T-helper 2 cell (primary cell): ENCODE measurements at places on chromosomes 4 and X.

DNA sequence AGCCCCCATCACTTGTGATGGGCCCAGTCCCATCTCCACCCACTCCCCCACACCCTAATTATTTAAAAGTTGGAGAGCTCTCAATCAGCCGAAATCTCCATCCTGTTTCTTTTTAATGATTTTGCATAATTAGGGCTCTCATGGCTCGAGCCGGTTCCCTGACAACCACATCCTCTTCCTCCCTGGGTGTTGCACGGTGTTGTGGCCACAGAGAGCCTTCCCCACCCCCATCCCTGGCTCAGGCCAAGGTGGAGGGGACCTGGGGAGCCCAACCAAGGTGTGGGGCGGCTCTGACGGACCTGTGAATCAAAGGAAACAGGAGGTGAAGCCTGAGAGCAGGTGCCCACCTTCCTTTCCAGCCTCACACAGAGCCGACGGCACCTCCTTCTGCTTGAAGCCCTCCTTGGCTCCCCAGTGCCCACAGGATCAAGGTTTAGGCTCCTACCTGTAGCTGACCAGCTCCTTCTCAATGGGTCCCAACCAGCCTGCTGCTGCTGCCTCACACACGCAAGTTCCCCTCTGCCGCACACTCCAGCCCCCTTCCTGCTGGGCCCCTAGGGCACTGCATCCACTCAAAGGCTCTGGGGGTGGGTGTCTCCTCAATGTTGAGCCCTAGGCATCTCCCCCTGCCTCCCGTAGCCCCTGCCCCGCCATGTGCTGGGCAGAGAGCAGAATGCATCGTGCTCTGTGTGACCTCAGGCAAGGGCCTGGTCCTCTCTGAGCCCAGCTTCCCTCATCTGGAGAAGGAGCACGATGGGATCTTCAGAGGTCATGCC is 68.7 kb downstream of the WFS1 start:
- no peak for DNase-seq

DNA sequence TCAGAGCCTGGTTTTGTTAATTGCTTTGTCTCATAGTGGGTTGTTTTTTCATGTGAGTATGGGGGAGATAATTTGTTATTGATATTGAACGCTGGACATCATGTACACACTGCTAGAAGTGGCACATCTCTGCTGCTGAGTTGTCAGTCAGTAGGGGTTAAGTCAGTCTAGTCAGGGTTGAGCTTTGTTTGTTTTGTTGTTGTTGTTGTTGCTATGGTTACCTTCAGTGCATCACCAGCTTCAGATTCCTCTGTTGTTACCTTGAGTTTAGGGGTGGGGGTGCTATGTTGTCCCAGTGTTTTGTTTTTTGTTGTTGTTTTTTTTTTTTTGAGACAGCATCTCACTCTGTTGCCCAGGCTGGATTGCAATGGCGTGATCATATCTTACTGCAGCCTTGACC is 9.9 kb downstream of the YIPF6 start:
- no peak for DNase-seq

DNA sequence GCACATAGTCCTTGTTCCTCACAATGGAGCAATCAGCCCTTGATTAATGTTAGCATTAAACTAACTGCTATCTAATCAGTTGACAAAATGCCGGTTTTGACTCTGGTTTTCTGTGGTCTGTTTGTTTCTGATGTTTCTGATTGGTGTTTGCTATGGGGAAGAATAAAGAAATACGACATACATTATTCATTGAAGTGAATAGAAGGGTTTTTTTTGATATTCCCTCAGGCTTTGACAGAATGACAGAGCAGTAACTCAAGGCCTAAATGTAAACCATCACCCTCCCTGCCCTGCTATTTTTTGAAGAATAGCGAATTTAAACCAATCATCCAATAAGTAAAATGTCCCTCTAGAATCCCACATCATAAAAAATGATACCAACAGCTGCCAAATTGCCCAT is 65.5 kb upstream of the HS3ST1 start:
- DNase-seq, result no peak

DNA sequence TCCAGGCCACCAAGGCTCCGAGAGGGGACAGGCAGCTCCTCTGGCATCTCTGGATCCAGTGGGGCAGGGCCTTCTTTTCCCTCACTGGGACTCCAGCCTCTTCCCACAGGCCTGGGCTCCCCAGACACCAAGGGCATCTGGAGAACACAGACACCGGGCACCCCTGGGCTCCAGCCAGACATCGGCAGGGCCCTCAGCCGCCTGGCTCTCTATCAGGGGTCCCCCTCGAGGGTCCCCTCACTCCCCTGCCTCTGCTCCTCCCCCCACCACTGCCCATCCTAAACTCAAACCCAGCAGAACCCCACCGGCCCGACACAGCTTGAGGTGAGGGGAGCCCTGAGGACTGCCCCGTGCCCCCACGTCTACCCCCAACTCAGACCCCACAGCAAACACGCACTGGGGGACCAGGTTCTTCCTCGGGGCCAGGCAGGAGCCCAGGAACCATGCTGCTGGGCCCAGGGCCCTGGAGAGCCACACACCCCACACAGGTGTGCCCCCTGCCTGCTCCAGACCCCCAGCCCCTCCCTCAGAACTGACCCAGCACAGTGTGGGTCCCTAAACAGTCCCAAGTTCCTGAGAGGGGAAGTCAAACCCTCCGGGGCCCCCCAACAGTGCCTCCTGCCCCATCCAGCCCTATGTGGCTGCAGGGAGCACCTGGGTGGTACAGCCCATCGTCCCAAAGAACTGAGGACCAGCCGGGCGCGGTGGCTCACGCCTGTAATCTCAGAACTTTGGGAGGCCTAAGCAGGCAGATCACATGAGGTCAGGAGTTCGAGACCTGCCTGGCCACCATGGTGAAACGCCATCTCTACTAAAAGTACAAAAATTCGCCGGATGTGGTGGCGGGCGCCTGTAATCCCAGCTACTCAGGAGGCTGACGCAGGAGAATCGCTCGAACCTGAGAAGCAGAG is 86.8 kb downstream of the FAM53A start:
- peak; percentile 2 for DNase-seq

DNA sequence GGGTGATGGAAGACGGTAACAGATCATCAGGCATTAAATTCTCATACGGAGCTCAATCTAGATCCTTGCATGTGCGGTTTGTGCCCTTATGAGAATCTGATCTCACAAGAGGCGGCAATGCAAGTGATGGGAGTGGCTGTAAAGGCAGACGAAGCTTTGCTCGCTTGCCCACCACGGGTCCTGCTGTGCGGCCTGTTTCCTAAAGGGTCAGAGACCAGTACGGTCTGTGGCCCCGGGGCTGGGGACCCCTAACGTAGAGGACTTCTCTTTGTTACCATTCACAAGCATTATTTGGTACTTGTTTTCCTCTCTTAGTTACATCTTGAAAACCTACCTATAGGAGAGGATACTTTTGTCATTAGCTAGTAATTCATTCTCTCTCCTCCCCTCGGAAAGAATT is 221.0 kb downstream of the ADAM29 start:
- no peak for DNase-seq

DNA sequence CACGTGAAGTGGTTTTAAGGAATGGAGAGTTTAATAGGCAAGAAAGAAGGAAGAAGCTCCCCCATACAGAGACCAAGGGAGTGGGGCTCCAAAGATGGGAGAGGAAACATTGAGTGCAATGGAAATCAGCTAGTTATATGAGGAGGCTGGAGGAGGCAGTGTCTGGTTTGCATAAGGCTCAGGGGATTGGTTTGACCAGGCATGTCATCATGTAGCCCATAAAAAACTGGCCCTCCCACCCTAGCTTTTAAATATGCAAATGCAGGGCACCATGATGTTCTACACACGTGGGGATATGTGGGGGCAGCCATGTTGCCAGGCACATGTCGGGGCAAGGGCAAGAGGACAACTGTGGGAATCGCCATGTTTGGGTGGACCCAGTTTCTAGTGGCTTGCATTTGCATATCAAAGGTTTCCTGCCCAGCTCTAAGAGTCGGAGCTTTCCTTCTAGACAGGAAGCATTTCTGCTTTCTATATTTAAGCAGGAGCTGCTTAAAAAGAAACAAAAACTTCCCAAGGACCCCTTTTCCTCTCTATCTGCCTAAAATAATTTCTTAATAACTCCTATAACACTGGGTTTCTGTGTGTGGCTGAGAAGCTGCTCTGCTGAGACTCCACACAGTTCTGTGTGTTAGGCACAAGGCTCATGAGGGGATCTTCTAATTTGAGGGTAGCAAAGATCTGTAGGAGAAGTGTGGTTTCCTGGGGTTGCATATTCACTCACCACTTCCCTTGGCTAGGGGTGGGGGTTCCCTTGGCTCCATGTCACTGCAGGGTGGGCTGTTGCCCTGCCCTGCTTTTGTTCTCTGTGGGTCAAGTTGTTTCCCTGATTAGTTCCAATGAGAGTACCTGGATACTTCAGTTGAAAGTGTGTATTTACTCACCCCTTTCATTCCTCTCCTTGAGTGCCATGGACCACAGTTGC is 113.5 kb downstream of the VSIG4 start:
- DNase-seq, result peak; percentile 81

- no peak for DNase-seq
Measured at GRCh38 chr4:95949136-95949765, 109.4 kb downstream of the PDHA2 start.

- no peak for DNase-seq
Measured at GRCh38 chrX:50941638-50942037, 31.1 kb downstream of the BMP15 start.

GRCh38 chr4:4870576-4871241 is 11.2 kb downstream of the MSX1 start:
- DNase-seq, result no peak

GRCh38 chr4:133641191-133641590 is 492.1 kb downstream of the PCDH10 start:
- no peak for DNase-seq

DNA sequence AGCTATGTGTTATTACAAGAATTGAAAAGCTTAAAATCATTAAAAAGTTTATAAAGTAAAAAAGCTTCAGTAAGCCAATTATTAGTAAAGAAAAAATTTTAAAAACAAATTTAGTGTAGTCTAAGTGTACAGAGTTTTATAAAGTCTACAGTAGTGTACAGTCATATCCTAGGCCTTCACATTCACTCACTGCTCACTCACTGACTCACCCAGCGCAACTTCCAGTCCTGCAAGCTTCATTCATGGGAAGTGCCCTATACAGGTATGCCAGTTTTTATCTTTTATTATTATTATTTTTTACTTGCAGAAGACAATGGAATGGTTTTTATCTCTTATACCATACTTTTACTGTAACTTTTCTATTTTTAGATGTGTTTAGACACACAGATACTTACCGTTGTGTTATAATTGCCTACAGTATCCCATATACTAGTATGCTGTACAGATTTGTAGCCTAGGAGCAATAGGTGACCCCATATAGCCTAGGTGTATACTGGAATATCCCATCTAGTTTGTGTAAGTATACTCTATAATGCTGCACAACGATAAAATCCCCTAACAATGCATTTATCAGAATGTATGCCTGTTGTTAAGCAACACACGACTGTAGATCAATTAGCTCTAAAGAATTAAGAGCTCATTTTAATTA is 230.7 kb downstream of the DCLK2 start:
- no peak for DNase-seq

GRCh38 chr4:98706200-98706813 is 47.9 kb upstream of the TSPAN5 start:
- DNase-seq, result no peak

GRCh38 chr4:24642981-24643547 is 58.7 kb upstream of the DHX15 start:
- no peak for DNase-seq

DNA sequence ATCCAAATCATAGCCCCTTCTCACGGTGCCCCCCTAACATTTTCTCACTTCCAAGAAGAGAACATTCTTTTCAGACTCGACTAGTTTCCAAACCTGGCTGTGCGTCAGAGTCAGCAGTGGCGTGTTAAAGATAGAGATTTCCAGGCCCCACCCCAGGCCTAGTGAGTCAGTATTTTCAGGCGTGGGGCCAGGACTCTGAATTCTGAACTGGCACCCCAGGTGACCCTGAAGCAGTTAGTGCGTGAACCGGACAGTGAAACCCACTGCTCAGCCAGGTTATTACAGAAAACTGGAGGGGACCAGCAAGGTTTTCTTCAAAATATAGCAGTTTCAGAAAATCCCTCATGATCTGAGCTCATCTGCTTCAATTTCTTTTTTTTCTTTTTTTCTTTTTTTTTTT is 35.0 kb upstream of the BCOR start:
- no peak for DNase-seq

- no peak for DNase-seq
Measured at GRCh38 chr4:182825786-182826185, 91.4 kb downstream of the DCTD start.

- DNase-seq, result no peak
Measured at GRCh38 chrX:38102875-38103274, 96.5 kb downstream of the SYTL5 start.

DNA sequence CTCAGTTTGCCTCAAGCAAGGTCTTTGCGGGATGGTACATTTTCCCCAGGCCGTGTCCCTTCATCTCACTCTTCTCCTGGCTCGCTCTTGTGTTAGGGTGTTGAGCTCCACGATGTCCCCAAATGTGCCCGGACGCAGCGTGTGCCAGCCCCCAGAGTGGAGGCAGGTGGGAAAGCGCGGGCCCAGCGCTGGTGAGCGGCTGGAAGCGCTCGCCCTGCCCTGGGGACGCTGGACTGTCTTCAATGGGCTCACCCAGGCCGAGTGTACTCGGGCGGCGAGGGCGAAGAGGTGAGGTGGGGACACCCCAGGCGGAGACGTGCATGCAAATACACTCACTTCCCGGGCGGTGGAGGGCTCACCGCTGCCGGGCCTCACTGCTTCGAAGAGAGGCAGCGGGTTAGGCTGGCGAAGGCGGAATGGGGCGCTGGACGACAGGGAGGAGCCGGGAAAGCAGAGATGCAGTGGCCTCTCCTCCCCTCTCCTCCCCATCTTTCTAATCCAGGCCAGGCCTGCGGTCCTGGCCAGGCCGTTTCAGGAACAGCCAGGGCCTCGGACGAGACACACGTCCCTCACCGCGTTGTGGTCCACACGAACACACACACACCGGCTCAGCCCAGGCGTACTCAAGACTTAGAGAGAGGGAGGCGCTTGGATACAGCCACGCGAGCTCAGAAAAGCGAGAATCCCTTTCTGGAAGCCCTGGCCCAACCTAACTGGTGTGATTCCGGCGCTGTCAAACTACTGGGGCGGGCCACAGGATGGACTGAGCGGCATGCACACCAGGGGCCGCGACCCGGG is 2.2 kb downstream of the NKX6-1 start:
- DNase-seq, result no peak

GRCh38 chrX:24761306-24761705 is 67.6 kb downstream of the POLA1 start:
- no peak for DNase-seq
